ENCODE measurements at places on chromosomes 2 and 18. TPM values are rescaled to one million over a fixed set of nuclear protein-coding genes. Genes with fewer than 3 reads are reported as not detected.

DNA sequence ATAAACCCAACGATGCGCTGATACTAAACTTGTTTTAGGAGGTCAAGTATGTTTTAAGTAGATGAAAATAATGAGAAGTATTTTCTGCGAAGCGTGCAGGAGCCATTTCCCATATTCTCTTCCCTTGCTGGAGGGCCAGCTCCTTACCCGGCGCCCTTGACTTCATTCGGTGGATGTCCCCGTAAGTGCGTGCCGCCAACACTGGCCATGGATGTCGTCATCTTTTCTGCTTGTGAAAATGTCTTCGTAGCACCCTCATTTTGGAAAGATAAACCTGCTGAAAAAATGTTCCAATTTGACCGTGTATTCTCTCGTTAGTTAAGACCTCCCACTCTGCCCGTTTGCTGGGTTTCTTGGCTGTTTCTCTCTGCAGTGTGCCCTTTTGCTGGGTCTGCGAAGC, 127.5 kb downstream of the RTP5 start:
- H3K27me3 ChIP-seq: peaks cover 3% of the 10 kb centered on the region
- no peak overlapping the region for H3K27ac ChIP-seq

DNA sequence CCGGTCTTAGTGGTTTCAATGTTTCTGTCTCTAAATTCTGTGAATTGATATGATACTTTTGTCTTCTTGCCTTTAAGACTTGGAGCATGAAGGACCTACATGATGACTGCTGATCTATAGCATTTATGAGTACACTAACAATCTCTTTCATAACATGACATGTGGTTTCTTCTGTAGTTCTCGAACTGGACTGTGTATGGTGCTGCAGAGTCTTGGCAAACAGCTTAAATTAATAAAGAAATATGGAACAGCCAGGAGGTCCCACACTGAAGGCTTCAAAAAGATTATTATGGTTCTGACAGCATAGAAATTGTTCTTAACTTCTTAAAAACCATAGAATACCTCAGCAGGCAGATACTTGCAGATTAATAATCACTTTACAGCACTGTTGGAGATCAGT, 145.0 kb downstream of the DCC start:
- no peaks in the 10 kb centered on the region for H3K27me3 ChIP-seq
- DNase-seq: no peak

GRCh38 chr2:20145497-20146193, 79.3 kb downstream of the SDC1 start:
- H3K4me1 ChIP-seq: peaks cover 32% of the 10 kb centered on the region
- no peak overlapping the region for H3K4me3 ChIP-seq
- no peaks in the 10 kb centered on the region for H3K36me3 ChIP-seq
- DNase-seq: no peak
- no peaks in the 10 kb centered on the region for H3K27me3 ChIP-seq

- no peaks in the 10 kb centered on the region for H3K27me3 ChIP-seq
- no peak overlapping the region for H3K4me3 ChIP-seq
- H3K27ac ChIP-seq: no peak overlapping the region
- H3K4me1 ChIP-seq: peaks cover 5% of the 10 kb centered on the region
- peaks cover 17% of the 10 kb centered on the region for H3K36me3 ChIP-seq
Observed at GRCh38 chr2:120992791-120993555, 257.3 kb downstream of the GLI2 start.

- DNase-seq: no peak
- no peak overlapping the region for H3K4me3 ChIP-seq
- peak overlapping the region; percentile 91 for H3K27ac ChIP-seq
- H3K4me1 ChIP-seq: peaks cover 36% of the 10 kb centered on the region
- H3K27me3 ChIP-seq: no peaks in the 10 kb centered on the region
- H3K36me3 ChIP-seq: peaks cover 22% of the 10 kb centered on the region
Observed at GRCh38 chr2:20618886-20619521, 31.9 kb downstream of the HS1BP3 start.

Gene MAP3K19
- not detected for total RNA-seq

DNA sequence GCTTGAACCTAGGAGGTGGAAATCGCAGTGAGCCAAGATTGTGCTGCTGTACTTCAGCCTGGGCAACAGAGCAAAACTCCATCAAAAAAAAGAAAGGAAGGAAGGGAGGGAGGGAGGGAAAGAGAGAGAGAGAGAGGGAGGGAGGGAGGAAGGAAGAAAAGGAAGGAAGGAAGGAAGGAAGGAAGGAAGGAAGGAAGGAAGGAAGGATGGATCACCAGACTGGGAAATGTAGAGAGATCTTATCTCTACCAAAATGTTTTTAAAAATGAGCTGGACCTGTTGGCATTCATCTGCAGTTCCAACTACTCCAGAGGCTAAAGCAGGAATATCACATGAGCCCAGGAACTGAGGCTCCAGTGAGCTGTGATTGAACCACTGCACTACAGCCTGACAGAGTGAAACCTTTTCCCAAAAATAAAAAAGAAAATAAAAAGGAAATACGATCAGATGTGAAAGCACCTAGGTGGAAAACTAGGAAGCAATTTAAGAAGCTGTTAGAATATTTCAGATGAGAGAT, 239.4 kb downstream of the CDH7 start:
- H3K27me3 ChIP-seq: peaks cover 3% of the 10 kb centered on the region
- no peaks in the 10 kb centered on the region for H3K36me3 ChIP-seq
- H3K27ac ChIP-seq: no peak overlapping the region
- no peak for DNase-seq

- H3K36me3 ChIP-seq: no peaks in the 10 kb centered on the region
- no peak for DNase-seq
- H3K27me3 ChIP-seq: no peaks in the 10 kb centered on the region
- no peaks in the 10 kb centered on the region for H3K4me1 ChIP-seq
Observed at GRCh38 chr2:122423934-122424333, 668.5 kb downstream of the TSN start.

- H3K36me3 ChIP-seq: no peaks in the 10 kb centered on the region
- DNase-seq: no peak
- peaks cover 44% of the 10 kb centered on the region for H3K4me1 ChIP-seq
- no peak overlapping the region for H3K4me3 ChIP-seq
- peaks cover 7% of the 10 kb centered on the region for H3K27me3 ChIP-seq
- peak overlapping the region; percentile 58 for H3K27ac ChIP-seq
Observed at GRCh38 chr2:37892436-37893114, 32.5 kb upstream of the RMDN2 start.

Measured in osteocyte (in vitro differentiated cells).